Hematopoietic multipotent progenitor cell treated with erythropoietin and hydrocortisone succinate and interleukin-3 and kit ligand, for 4 days (in vitro differentiated cells): ENCODE measurements at places on chromosomes 13 and 19.

GRCh38 chr19:49507803-49508494 is 4.5 kb upstream of the FCGRT start:
- DNase-seq: no peak

DNA sequence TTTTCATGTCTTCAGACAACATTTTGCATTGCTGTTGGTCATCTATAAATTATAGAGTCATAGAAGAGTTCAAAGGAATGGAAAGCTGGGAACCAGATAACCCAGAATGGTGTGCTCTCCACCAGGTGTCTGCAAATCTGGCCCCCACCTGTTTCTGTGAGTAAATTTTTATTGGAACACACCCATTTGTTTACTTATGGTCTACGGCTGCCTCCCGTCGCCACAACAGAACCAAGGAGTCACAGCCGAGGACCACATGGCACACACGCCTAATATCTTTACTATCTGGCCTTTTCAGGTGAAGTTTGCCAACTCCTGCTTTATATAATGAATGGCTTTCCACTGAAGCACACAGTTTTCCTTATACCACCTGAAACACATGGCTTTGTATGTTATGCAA is 58.2 kb downstream of the EFNB2 start:
- no peak for DNase-seq

- DNase-seq: no peak
Observed at GRCh38 chr13:24925318-24926231, 161.6 kb downstream of the RNF17 start.

GRCh38 chr13:36685927-36686326 is 12.1 kb downstream of the SERTM1 start:
- DNase-seq: no peak

- no peak for DNase-seq
Observed at GRCh38 chr13:36801035-36801434, 18.0 kb upstream of the RFXAP start.

- no peak for DNase-seq
Observed at GRCh38 chr19:19371059-19371458, 34.4 kb upstream of the GATAD2A start.

GRCh38 chr19:8608941-8609278 is 1.6 kb downstream of the ADAMTS10 start:
- no peak for DNase-seq
